Amygdala (tissue), 56 donors: ENCODE measurements at places on chromosomes 2 and 18.

- DNase-seq: no peak
These were observed 543.0 kb upstream of the TNP1 start for GRCh38 chr2:217402761-217403383.

GRCh38 chr2:142130111-142131009 is 456 bp downstream of the LRP1B start:
- DNase-seq: peak; percentile 33

- no peak for DNase-seq
These were observed 219.5 kb downstream of the HDAC4 start for GRCh38 chr2:239181074-239181902.

GRCh38 chr2:96163768-96164429 is 18.7 kb upstream of the DUSP2 start:
- no peak for DNase-seq

DNA sequence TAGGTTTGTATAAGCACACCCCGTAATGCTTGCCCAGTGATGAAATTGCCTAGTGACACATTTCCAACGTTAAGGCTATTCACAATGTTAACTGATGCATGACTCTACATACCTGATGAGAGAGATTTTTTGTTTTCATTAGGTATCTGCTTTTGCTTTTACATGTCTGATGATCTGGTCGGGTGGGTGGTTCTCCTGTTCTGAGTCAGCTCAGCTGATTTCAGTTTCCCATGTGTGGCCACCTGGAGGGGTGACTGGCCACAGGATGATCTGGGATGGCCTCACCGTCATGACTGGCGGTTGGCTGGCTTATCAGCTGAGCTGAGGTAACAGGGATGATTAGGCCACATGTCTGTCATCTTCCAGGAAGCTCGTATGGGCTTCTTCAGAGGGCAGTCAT is 33.8 kb upstream of the ACYP2 start:
- DNase-seq: no peak

DNA sequence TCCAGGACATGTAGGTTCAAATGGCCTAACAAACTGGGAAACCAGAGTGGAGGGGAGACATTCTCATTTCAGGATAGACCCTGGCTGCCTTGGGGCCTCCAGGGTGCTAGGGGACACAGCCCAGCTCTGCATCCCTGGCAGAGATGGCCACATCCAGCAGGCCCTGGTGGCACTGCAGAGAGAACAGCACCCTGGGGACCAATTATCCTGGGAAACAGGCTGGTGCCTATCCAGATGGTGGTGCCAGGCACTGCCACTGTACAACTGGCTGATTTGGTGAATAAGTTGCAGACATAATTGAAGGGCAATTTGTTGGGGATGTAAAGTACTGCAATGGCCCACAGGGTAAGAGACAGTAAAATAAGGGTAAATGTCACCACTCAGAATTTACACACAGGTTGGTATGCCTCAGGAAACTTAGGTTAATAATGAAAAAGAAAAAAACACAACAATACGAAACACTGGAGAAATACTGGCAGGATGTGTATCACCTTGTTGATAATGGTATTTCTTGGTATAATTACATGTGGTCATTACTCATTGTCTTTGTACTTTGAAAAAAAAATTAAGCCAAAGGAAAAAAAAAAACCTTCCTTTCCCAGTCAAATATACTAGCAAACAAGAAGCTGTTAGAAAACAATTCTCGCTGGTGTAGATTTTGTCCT is 12.8 kb upstream of the SFTPB start:
- DNase-seq: no peak

GRCh38 chr18:355678-356077 is 87.8 kb upstream of the THOC1 start:
- DNase-seq: no peak

GRCh38 chr18:28767727-28768211 is 590.8 kb upstream of the CDH2 start:
- no peak for DNase-seq

DNA sequence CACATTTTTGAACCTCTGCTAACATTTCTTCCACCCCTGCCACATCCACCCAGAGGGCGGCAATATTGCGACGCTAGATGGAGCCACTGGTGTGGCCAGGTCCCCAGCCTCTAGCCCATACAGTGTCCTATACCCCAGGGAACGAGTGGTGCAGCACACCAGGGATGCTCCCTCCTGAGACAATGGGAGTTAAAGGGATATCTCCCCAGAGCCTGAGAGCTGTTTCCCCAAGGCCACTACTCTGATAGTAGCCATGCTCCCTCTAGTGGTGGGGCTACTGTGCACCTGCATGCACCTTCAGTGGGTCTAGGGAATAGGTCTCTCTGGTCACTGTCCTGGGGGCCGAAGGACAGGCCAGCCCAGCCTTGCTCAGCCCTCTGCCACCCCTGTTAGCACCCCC is 336.4 kb upstream of the FSHR start:
- DNase-seq: no peak

GRCh38 chr18:46247942-46248341 is 143.8 kb downstream of the HAUS1 start:
- no peak for DNase-seq

GRCh38 chr2:216371721-216372702 is at the start of gene MARCHF4:
TSS of gene MARCHF4 (minus strand) at chr2:216372483. CDS start at chr2:216370260, 2,223 bp downstream.
- peak; percentile 69 for DNase-seq

GRCh38 chr2:31222071-31222470 is 4.8 kb upstream of the CAPN14 start:
- DNase-seq: no peak

DNA sequence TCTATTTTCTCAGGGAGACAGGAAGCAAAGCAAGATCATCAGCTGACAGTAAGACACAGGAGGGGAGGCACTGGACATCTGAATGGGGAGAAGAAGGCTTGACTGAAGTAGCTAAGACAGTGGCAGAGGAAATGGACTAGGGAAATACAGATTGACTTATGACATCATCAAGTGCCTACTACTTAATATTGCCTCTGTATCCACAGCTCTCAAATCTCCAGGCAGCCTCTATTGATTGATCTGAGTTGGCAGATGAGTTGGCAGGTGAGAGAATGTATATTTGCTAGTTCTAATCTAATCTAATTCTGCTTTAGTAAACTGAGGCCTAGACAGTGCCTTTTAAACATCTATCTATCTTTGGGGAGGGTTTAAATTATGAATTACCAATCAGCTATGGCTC is 242.1 kb downstream of the SLC8A1 start:
- no peak for DNase-seq

DNA sequence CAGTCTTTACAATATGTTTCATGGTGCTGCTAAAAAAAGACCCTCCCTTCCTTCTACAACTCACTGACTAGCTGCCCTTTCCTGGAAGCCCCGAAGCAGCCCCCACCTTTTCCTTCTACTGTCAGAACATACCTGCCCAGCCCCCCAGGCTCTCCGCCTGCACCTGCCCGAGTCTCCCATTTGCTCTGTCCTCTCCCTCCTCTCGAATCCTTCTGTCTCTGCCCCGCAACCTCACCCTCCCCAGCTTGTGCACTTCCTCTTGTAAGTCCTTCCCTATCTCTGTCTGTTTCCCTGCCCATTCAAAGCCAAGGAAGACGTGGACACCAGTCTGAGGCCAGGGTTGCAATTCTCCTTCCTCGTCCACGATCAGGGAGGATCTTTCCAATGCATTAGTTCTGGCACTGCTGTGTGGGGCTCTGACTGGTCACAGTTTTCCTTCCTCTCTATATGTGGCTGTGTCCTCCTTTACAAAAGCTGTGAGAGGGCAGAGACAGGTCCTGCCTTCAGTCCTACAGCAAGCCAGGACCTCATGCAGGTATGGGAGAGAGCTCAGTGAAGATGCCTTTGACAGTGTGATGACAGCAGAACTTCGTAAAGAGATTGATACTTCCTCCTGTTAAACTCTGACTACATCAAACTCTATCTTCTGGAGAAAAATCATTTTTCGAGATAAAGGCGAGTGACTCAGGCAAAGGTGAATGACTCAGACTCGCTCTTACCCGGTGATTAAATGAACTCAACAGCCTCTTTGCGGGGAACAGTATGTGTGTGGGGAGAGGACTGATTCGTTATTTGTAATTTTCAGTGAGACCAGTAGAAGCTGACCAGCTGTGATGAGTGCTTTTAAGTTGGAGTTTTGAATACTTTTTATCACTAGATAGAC is 14.2 kb downstream of the TNFRSF11A start:
- no peak for DNase-seq
